SK-N-SH (cell line): ENCODE measurements at places on chromosomes 7 and 10.

DNA sequence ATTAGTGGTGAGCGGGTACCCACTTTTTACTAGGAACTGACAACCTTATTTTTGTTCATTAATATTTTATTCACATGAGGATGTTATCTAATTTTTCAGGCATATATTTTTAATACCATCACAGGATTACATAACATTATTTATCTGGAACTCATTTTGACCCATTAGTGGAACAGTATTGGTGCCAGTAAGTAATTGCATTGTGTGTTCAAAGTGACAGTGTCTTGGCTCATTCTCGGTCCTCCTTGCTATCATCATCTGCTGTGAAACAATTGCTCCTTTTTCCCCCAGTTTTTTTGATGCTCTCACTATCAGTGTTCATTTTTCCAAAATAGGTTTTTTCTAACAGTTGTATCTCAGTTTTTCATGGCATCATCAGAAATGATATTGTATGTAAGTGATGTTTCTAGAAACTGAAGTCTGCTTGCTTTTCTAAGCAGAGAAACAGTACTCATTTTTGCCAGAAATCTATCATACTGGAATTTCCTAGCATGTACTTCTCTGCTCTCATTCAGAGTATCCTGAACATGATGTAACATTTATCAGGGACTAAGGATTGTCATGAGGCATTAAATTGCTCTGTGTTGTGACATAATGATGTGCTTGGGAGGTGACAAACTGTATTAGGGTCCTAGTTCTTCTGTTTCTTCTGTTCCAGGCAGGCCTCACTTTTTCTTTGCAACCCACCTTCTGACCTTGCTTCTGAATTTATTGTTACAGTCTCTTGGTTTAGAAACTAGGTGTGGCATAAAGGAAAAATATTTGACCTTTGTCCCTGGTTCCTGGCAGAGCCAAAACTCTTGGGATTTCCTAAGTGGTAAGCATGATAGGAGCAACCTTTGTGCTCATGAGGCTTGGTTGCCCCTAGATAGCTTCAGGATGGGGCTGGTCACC is 4.2 kb downstream of the NUB1 start:
- DNase-seq: no peak

DNA sequence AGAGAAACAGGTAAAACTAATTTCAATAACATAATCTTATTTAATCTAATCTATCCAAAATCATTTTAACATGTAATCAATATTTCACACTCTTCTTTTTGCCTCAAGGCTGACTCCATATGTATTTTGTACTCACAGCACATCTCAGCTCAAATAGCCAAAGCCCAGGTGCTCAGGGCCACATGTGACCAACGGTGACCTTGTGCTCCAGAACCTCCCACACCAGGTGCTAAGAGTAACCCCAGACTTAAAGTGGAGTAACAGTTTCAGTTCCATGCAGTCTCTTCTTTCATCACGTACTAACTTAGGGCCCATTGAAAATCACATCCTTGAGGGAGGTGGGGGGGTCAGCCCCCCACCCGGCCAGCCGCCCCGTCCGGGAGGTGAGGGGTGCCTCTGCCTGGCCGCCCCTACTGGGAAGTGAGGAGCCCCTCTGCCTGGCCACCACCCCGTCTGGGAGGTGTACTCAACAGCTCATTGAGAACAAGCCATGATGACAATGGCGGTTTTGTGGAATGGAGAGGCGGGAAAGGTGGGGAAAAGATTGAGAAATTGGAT is 47.3 kb downstream of the NCAPG2 start:
- no peak for DNase-seq

DNA sequence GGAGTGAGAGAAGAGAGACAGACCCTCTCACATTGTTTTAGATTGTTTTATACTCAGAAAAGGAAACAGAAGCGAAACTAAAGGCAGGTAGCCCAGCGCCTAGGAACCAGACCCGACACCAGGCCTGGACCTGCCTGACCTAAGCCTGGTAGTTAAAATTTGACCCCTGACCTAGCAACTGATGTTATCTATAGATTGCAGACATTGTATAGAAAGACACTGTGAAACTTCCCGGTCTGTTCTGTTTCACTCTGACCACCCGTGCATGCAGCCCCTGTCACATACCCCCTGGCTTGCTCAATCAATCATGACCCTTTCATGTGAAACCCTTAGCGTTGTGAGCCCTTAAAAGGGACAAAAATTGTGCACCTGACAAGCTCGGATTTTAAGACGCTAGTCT is 31.6 kb downstream of the VIPR2 start:
- DNase-seq: no peak

GRCh38 chr7:70621954-70622600 is 509.9 kb upstream of the GALNT17 start:
- DNase-seq: no peak

DNA sequence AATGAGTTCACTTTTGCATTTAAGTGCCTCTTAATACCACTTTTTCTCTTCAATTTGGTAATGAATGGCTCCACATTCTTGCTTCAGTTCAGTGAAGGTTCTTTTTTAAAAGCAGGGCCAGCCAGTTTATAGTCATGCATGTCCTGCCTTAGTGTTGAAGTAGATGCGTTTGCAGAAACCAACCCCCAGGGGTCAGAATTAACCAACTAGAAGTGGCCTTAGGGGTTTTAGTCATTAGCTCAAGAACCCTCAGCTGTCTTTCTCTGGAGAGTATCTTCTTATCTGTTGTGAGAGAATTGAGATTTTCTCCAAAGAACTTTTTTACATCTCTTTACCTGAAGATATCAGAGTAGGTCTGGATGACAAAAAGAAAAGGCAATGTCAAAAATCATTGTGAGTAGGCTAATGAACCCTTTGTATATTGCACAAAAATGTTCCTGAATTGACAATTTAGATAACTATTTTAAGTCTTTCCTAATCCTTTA is 82.2 kb downstream of the PIK3CG start:
- peak; percentile 72 for DNase-seq

GRCh38 chr7:32170838-32171237 is 100.6 kb upstream of the PDE1C start:
- DNase-seq: no peak

DNA sequence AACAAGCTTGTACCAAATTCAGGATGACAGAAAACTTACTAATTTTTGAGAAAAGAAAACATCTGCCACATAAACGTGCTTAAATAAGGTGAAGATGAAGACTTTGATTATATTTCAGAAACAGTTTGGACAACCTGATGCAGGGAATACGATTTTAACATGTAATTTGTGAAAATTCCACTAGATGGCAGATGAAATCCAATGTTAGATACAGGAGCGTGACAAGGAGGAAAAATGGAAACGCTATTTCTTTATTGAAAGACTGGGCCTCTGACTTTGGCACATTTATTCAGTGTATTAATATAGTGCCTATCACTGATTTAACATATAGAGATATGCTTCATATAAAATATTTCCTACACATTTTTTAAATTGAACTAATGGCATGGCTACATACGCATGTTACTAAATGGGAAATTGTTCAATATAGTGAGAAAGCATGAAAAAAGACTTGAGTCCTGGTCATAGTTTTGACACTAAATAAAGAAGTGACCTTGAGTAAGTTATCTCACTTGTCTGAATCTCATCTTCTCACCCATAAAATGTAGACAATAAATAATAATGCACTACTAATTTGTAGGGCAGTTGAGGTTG is 60.7 kb downstream of the CD36 start:
- peak; percentile 36 for DNase-seq

GRCh38 chr10:34768972-34769330 is 46.1 kb downstream of the PARD3 start:
- DNase-seq: no peak

DNA sequence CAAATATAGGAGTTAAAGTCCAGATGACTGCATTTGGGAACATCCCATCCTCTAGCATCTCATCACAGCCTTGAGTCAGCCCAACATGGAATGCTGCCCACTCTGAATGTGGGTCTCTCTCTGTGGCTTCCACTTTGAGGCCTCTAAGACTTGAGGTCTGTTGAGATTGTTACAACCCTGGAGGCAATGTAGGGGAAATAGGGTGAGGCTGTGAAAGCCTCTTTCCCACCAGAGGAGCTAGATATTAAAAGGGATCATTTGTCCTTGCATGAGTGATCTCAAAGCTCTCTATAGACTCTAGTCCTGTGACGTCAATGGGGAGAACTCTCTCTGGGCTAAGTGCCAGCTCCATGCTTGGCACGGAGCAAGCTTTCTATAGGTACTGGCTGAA is 6.4 kb upstream of the GOLGA7B start:
- DNase-seq: peak; percentile 63

DNA sequence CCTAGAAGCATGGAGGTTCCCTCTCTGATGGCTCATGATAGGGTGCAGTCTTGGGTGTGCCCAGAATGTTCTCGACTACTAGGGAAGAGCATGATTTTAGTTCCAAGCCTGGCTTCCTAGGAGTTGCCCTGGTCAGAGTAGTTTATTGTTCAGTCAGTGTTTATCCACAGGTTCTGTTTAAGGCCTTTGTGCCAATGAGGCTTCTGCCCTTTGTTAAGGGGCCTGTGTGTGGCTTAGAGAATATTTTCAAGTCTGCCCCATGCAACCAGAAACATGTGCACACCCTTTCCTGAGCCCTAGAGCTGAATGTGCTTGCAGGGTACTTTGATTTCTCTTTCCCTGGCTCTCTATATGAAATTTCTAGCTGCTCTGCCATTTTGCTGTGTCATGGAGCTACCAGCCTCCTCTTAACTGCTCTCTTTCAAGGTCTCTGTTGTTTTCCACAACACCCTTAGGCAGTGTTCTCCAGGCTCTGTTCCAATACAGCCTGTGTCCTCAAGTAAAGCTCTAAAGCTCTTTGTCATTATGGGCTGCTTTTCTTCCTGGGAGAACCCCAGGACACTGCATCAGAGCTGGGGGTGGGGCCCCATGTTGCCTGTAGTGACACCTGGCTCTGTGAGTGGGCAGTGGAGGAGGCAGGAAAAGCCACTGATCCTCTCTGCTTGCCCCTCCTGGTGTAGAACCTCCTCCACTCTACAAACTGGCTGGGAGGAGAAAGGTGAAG is 34.1 kb upstream of the TSPAN33 start:
- peak; percentile 32 for DNase-seq

DNA sequence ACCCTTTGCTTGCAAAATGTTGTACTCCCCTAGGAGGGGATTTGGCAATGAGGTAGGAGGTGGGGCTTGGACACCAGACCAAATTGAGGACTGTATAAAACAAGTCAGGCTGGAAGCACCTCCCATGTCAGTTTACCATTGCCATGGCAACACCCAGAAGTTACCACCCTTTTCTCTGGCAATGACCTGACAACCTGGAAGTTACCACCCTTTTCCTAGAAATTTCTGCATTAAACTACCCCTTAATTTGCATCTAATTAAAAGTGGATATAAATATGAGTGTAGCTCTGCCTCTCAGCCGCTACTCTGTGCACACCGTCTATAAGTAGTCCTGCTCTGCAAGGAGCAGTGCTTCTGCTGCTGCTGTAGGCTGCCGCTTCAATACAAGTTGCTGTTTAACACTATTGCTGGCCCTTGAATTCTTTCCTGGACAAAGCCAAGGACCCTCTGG is 7.8 kb upstream of the BLNK start:
- no peak for DNase-seq

- DNase-seq: no peak
These were observed 19.5 kb downstream of the ADCYAP1R1 start for GRCh38 chr7:31071645-31072029.

DNA sequence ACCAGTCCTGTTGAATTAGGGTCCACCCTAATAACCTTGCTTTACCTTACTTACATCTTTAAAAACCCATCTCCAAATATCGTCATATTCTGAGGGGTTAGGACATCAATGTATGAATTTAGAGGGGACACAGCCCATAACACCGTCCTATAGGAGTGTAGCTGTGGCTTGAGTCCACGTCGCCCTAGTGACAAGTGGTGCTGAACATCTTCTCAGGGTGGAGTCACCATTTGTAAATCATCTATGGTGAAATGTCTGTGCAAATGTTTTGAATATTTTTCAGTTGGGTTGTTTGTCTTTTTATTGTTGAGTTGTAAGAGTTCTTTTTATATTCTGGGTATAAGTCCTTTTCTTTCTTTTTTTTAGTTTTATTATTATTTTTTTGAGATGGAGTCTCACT is 5.2 kb upstream of the PRAP1 start:
- no peak for DNase-seq

DNA sequence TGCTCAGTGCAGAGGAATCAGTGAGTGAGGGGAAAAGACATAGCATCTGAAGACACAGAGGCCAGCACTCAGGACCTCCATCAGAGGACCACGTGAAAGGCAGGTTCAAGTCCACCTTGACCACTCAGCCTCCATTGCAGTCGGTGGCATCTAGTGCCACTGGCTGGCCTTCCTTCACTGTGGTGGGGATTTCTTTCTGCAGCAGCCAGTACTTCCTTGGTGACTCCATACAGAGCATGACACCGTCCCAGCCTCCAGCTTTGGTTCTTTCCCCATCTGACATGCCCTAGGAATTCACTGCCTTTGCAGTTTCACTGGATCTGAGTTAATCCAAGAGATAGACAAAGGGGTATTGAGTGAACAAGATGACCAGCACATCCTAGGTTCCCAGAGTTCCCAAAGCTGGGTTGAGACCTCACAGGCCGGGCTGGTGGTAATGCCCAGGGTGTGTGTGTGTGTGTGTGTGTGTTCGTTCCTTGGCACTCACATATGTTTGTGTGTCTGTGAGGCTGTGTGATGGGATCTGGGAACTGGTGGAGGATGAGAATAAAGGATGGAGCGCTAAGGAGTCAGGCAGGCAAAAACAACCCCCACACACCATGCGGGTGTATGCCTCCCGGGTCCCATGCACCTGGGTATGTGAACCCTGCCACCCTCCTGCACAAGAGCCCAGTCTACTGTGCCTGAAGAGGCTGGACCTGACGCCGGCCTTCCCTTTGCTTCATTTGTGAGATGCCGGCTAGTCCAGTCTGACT is 57.8 kb downstream of the SYPL1 start:
- no peak for DNase-seq

DNA sequence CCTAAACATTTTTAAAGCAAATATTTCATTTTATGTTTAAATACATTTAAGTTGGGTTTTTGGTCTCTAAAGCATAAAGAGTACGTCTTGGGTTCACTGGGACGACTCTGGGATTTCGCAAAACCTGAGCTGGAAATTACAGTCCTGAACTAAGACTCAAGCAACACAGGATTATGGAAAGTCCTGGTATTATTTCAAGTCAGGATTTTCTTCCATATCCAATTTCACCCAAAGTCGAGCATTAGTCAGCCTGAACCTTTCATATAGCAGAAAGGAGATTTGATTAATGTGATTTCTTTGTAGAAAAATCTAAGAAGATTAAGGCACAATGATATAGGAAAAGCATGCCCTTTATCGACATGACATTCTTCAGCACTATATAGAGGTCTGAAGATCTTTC is 100.0 kb downstream of the MTERF1 start:
- DNase-seq: no peak

DNA sequence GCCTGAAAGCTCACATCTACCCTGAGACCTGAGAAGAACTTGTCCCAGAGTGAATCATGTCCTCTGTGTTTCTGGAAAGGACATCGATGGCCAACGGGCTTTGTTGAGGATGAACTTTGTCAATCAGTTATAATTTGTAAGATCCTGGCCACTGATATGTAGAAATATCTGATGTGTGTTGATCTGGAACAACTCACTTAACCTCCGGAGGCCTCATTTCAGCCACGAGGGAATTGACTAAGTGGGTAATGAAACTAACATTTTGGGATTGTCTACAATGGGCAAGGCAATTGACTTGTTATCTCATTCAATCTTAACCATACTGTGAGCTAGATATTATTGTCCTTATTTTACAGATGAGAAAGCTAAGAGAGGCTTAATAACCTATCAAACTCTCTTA is 468.1 kb upstream of the NRP1 start:
- no peak for DNase-seq
